Activated T-cell treated with anti-CD3 and anti-CD28 coated beads, Interleukin-2, amount 50 U/mL, for 24 hours (primary cell): ENCODE measurements at places on chromosomes 6 and 20.

- DNase-seq = no peak
These were observed 165.1 kb downstream of the RALGAPA2 start for GRCh38 chr20:20547221-20547875.

- DNase-seq = no peak
These were observed 14.6 kb upstream of the STK35 start for GRCh38 chr20:2086980-2087377.

DNA sequence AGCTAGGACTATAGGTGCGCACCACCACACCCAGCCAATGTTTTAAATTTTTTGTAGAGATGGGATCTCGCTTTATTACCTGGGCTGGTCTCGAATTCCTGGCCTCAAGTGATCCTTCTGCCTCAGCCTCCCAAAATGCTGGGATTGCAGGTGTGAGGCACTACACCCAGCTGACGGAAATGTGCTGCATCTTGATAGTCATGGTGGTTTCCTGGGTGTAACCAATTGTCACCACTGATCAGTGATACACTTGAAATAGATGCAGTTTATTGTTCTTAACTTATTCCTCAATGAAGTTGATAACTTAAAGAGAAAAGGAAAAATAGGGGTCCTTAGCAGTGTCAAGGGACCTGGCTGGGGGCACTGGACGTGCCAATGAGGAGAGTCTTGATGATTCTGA is 92.4 kb downstream of the PPP1R14C start:
- no peak for DNase-seq

DNA sequence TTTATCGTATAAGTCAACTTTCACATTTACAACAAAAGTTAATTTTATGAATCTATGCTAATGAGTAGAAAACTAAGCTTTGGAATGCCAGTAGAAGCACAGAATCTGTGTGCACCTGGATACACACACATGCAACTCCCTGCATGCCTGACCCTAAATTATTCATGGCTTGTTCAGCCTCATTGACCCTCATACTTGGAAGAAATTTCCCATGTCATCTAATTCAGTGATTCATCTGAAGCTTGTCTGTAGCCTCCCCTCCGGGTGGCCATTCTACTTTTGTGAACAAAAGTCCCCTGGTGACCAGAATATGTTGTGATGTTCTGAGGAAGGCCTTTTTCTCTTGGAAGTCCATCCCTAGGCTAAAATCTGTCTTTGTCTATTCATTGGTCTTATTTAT is 1078.4 kb downstream of the KIF16B start:
- DNase-seq = no peak

DNA sequence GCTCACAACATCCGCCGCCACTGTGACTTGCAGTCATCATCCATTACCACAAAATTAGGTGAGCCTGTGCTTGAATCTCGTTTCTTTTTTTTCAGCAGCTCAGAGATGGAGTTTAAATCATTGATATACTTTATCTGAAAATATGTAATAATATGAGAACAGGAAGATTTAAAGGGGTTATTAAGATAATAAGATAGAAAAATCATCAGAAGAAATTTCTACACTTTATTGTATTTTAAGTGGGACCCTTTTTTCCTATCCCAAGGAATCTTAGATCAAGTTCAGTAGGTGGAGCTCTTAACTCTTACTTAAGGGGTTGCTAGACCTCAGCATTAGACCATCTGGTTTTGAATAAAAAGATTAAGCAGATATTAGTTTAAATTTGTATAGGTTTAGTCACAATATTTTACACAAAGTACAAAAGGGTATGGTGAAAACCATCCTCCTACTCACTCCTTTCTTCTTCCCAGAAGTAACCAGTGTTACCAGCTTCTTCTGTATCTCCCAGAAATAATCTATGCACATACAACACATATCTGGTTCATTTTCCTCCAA is 9.4 kb upstream of the NCOA7 start:
- DNase-seq = no peak

DNA sequence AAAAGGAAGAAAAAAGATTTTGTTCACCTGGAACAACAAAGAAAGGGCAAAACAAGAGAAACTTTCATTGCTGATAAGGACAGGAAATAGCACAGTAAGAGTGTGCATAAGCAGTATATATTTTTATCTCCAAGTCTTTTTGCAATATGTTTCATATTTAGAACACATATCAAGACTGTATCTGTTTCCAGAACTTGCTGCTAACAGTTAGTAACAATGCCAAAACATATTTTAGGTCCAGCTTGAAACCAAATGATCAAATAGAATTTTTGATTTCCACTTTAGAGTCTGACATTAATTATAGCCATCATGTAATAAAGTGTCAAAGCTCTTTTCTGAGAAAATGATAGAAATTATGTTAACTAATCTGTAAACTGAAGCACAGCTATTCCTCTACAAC is 143.5 kb upstream of the SUPT3H start:
- DNase-seq = no peak

DNA sequence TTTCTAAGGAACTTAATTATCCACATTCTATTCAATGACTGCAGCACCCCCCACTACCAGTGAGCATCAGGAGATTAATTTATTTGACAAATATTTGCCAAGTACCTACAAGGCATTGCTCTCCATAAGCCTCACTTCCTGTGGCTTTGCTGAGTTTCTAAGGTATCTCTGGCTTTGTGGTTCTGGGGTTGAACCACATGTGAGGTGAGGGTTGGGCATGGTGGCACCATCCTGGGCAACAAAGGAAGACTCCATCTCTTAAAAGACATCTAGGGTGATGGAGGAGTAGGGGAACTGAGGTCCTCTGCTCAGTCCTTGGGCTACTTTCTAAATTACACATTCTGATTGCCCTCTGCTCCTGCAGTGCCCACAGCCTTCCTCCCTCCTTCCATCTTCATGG is 25.5 kb upstream of the WFDC2 start:
- no peak for DNase-seq

DNA sequence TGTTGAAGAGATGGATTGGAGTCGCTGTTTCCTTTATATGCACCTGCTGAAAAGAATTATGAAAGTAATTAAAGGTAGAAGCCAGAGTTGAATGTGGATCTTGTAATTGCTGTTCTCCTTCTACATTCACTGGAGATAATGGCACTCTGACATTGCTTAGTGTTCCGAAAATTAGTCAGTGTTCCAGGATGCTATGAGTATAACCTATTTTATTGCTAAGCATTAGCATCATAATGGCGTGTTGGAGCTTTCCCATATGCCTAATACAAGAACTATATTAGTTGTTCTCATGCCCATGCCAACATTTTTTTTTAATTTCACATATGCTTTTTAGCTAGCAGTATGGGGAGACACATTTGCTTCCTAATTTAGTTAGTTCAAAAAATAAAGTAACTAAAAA is 236.4 kb downstream of the ARHGAP18 start:
- no peak for DNase-seq

DNA sequence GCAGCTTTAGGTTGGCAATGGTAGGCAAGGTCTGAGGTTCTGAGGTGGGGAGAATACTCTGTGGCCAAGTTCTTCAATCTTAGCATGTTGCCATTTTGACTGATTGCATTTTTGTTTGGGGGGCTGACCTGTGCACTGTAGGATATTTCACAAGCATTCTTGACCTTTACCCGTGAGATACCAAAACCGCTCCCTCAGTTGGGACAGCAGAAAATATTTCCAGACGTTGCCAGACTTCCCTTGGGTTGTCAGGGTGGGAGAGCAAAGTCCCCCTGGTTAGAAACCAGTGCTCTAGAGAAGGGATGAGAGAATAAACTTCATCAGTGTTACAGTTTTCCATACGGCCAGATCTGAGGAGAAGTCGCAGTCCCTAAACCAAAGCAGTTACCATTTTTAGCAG is 279.6 kb downstream of the TFAP2B start:
- DNase-seq = no peak

GRCh38 chr6:24899136-24899996 is 36.4 kb downstream of the RIPOR2 start:
- DNase-seq = no peak

DNA sequence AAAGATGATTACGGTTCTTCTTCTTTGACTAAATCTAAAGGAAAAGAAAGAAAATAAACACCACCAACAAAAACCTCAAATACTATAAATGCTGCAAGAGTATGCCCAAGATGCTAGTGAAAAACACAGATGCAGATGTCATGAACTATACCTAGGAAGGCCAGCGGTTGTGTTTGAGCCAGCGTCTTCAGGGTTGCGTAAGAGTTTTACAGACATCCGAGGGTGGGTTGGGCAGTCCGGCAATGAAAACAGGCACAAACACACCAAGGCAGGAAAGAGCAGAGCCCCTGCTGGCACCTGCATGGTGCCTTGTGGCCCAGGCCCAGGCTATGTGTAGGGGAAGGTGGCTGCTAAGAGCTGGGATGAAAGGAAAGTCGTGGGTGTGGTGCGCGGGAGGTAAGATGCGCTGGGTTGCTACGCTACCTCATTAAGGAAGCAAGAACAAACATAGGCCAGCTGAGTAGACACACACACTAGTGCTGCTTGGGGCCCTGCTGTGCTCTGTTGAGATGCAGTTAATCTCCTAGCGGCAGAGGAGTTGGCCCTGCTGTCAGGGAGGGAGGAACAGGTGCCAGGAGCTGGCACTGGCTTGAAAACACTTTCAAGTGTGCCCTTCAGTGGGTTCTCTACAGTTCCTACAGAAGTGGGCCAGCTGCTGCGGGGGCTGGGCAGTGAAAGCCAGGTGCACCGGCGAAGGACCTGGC is 170.2 kb upstream of the PLN start:
- no peak for DNase-seq

DNA sequence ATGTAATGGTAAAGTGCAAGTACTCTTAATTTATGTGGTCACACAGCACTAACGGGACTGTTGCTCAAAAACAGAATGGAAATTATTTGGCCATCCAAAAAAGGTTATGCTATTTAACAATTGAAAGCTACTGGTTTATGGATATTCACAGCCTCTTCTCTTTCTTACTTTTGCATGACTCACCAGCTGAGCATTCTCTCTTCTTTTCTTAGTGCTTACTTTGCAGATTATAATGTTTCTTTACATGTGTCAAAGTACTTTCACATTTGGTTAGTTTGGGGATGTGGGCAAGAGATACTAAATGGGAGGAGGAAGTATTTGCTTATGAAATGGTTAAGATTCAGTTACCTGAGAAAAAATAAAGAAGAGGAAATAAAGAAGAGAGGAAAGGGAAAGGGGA is 610.5 kb downstream of the HTR1B start:
- no peak for DNase-seq

- no peak for DNase-seq
These were observed 818.5 kb upstream of the FLRT3 start for GRCh38 chr20:15155848-15156401.

GRCh38 chr6:83057705-83058321 is 7.8 kb downstream of the UBE3D start:
- DNase-seq = no peak

DNA sequence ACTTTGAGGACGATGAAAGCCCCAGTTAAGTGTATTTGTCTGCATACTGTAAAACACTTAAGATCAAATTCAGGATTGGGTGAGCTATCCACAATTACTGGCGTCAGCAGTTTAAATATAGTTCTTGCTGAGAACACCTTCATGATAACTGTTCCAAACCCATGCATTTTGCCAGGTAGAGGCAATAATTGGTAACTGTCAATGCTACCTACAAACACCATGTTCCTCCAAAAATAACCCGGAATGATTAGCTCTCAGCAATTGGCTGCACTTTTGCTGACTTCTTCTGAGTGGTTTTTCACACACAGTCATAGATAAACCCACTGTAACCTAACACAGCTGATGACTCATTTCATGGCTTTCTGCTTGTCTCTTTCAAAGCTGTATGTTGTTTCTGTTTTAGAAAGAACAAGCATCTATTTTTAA is 1358.6 kb upstream of the GJE1 start:
- DNase-seq = no peak

DNA sequence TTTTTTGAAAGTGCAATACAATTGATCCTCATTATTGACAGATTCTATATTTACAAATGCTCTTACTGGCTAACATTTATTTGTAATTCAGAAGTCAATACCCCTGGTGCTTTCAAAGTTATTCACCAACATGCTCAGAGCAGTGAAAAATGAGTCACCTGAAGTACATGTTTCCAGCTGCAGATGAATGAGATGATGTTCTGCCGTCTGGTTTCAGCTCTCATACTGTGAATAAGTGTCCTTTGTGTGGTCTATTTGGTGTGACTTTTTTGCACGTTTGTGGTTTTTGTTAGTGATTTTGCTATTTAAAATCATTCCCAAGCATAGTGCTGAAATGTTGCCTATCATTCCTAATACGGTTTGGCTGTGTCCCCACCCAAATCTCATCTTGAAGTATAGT is 22.3 kb upstream of the EYA4 start:
- no peak for DNase-seq

DNA sequence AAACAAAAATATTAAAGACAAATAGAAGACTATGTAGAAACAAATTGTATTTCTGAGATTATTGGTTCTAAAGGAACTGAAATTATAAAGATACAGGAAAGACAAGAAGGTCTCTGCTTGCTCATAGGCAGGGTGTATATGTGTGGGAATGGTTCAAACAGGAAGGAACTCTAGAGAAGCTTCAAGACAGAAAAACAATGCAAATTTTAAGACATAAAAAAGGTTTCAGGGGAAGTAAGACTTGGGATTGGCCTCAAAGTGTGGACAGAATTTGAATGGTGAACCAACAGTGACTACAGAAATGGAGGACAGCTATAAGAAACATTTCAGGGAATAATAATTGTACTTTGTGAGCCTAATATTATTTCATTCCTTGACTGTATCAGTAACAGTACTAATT is 50.3 kb downstream of the OR2B2 start:
- no peak for DNase-seq

DNA sequence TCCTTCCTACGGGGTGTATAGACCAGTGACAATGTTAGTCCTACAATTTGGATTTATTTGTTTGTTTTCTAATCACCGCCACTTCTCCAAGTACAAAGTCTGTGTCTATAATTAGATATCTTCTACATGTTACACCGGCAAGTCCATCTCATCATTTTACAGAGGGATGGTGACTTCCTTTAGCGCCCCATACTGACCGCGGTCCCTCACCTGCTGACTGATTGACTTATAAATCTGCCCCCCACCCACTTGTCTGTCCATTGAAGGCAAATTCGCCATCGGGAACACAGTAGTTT is 8.9 kb upstream of the NR2E1 start:
- DNase-seq = no peak

DNA sequence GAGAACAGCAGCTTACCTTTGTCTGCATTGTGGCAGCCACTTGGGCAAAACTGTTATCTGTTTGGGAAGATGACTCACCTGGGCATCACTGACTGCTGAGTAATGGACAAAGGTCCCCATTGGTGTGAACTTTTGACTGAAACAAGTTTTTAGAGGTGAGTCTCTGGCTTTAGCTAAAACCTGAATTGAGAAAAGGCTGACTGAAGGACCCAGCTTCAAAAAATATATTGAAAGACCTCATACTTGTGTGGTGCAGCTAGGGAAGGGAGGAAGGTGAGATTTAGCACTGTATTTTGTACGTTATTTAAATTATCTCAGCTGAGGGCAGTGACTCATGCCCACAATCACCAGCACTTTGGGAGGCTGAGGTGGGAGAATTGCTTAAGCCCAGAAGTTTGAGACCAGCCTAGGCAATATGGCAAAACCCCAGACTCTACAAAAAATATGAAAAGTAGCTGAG is 4.5 kb upstream of the CITED2 start:
- no peak for DNase-seq

- no peak for DNase-seq
These were observed 8.8 kb upstream of the ULBP2 start for GRCh38 chr6:149933036-149933435.
